ENCODE measurements at places on chromosomes 13 and 19.
A peak's percentile ranks its signal among the peaks of the same experiment; 100 is the strongest.

DNA sequence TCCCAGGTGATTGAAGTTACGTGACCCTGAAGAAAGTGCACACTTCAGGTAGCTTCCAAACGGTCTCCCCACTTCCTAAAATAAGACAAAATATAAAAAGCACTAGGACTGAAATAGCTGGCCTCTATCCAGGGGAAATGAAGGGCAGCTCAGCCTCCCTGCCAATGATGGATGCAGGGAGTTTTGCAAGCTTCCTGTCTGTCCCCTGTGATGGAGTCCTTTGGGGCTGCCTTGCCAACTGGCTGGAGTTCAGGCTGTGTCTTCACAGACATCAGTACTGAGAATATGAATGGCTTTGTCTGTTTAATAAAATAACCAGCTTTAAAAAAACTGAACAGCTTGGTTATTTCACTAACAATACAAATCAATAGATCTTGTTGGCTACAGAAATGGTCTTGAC, 101.4 kb upstream of the GPR12 start:
- no peak for DNase-seq

DNA sequence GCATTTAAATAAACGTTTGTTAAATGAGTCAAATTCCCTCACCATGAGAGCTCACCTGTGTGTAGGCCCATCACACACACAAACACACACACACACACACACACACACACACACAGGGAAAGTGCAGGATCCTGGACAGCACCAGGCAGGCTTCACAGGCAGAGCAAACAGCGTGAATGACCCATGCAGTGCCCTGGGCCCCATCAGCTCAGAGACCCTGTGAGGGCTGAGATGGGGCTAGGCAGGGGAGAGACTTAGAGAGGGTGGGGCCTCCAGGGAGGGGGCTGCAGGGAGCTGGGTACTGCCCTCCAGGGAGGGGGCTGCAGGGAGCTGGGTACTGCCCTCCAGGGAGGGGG, 8.5 kb upstream of the CEACAM5 start:
- DNase-seq = no peak

DNA sequence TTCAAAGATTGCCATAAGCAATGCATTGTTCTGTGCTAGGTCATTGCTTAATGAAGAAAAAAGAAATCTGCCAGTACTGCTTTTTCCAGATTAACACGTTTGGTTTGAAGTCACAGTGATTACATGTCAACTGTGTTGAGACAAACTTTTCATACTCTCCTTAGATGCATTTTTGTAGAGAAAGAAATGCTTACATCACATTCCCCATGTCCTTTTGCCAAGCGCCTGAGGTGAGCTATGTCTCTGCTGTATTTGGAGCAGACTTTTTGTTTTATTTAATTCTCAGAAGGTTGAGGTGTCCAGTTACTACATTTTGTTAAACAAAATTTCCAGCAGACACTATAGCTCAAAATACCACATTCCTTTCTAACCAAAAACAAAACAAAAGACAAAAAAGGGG, 16.2 kb downstream of the LACC1 start:
- DNase-seq = no peak

DNA sequence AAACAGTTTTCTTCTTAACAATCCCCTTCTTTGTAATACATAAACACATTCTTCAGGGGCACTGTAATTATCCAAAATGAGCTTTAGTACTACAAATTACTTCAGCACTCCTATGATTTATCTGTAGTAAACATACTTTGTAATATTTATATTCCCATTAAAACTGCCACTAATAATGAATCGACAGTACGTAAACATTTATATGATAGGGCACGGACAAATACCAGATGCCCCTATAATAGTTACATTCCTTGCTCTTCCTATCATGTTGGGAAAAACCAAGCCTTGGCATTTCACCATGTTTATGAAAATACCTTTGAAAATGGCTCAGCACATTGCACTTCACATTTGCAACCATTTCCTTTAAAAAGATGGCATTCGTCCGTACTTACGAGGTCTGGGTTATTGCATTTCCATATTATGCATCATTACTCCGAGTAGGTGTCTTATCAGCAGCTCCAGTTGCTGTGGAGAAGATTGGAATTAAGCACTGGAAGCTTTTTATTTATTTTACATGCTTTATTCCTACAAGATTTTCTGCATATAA, 1043.4 kb downstream of the DIAPH3 start:
- DNase-seq = no peak

- no peak for DNase-seq
Observed at GRCh38 chr13:84049443-84050219, 167.4 kb upstream of the SLITRK1 start.

DNA sequence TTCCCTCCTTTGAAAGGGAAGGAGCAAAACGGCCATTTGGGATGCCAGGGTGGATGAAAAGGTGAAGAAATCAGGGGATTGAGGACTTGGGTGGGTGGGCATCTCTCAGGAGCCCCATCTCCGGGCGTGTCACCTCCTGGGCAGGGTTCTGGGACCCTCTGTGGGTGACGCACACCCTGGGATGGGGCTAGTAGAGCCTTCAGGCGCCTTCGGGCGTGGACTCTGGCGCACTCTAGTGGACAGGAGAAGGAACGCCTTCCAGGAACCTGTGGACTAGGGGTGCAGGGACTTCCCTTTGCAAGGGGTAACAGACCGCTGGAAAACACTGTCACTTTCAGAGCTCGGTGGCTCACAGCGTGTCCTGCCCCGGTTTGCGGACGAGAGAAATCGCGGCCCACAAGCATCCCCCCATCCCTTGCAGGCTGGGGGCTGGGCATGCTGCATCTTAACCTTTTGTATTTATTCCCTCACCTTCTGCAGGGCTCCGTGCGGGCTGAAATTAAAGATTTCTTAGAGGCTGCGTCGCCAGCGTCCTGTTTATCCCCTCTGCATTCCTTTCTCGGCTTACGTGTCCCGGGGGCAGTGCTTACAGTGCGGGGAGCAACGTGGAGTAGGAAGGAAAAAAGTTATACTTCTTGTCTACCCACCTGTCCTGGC, 15.2 kb upstream of the S1PR4 start:
- DNase-seq = peak; percentile 68

GRCh38 chr19:35885225-35885738, 15.1 kb downstream of the NFKBID start:
- DNase-seq = no peak

GRCh38 chr19:18815673-18816072, 16.1 kb upstream of the UPF1 start:
- no peak for DNase-seq

- no peak for DNase-seq
Observed at GRCh38 chr19:5642204-5642603, 19.3 kb downstream of the SAFB start.

DNA sequence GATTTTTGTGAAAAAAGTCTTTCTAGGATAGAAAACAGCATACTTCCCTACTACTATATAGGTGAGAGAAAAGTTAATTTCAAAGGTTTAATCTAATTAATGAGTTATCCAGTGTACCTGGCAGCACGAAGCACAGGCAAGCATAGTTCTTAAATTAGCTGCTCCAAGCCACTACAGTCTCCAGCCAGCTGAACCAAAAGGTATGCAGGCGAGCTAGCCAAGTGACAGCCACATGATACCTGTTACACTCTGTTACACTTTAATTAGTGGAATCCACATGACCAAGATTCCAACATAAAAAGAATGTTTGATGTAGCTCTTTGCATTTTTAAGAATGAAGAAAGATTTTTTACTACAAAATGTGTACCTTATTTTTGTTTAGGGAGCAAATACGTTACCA, 15.5 kb downstream of the SLC25A30 start:
- no peak for DNase-seq

DNA sequence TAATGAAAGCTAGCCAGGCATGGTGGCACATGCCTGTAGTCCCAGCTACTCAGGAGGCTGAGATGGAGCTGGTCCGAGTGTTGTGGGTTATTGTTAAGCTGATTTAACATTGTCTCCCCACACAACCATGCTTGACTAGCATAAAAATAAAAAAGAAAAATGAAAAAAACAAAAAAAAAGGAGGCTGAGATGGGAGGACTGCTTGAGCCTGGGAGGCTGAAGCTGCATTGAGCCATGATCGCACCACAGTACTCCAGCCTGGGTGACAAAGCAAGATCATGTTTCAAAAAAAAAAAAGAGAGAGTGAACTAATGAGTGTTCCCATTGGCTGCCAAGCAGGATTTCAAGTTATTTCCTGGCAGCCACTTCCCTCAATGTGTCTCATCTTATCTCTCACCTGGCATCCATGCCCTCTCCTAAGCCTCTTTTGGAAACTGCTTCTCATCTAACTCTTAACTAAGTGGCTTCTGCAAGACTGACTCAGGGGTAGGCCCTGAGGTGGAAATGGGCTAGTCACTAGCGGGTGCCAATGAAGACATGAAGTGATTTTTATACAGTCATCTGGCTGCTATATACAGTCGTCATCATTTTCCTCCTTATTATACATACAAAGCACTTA, 4.9 kb downstream of the THAP8 start:
- DNase-seq = no peak

DNA sequence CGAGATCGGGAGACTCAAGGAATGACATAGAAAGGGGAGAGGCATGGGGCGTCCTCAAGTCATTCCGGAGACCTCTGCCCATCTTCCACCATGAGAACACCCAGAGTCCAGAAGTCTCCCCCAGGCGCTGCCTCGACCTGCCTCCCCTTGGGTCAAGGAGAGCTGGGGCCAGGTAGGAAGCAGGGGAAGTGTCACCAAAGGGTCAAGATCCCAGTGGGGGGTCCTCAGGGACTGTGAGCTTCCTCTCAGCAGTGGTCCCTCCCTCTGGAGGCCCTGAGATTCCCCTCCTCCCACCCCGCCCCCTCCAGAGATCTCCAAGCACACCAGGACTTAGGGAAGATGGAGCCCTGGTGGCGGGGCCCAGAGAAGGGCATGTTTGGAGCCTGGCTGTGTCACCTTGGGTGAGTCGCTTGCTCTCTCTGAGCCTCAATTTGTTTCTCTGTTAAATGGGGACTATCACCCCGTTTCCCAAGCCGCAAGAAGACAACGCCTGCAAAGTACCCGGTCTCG, 919 bp downstream of the DACT3 start:
- DNase-seq = no peak

- DNase-seq = no peak
Observed at GRCh38 chr13:46571909-46572595, 19.1 kb downstream of the LRCH1 start.

DNA sequence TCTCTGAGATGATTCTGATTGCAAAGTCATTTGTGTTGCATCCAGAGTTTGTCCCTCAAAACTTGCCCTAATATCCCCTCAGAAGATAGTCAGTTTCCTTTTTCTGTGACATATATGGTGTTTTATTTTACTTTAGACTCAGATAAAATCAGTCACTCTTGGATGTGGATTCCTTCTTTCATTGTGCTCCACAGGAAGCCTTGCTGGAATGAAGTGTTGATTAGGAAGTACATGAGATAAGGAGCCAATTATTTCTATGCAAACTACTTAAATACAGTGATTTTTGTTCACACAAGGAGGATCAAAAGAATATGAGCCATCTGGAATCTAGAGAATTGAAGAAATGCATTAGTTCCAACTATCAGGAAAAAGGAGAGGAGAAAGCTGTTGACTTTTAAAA, 107.6 kb upstream of the RXFP2 start:
- no peak for DNase-seq

GRCh38 chr13:110945928-110946570, 31.2 kb upstream of the ANKRD10 start:
- no peak for DNase-seq

DNA sequence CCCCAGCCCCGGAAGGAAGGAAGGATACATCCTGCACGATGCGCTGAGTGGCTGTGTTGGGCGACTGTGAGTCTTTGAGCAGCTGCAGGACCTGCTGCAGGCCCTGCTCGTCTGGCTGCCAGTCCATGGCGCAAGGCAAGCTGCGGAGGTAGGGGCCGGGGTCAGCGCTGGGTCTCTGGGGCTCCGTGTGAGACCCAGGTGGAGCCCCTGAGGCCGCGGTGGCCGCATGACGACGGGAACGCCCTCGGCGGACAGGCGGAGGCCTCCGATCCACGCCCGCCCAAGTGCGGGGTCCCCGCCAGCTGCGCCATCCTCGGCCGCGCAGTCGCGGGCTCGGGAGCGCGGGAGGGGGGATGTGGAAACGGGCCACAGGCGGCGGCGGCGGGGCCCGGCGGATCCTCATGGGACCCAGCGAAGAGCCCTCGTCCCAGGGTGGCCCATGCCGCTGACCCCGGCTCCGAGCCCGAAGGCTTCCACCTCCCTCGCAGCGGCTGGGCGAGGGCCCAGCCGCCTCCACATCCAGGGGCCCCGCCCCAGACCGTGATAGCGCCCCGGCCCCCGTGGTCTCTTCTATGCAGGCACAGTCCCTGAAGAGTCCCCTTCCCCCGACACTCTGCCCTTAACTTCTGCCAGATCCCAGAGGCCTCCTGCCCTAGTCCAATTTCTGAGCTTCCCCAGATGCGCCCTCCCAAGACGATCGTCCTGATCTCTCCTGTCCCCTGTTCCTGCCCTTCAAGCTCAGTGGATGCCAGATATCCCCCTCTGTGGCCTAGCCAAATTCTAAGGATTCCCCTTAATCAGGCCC, 2.7 kb downstream of the TNPO2 start:
- no peak for DNase-seq

DNA sequence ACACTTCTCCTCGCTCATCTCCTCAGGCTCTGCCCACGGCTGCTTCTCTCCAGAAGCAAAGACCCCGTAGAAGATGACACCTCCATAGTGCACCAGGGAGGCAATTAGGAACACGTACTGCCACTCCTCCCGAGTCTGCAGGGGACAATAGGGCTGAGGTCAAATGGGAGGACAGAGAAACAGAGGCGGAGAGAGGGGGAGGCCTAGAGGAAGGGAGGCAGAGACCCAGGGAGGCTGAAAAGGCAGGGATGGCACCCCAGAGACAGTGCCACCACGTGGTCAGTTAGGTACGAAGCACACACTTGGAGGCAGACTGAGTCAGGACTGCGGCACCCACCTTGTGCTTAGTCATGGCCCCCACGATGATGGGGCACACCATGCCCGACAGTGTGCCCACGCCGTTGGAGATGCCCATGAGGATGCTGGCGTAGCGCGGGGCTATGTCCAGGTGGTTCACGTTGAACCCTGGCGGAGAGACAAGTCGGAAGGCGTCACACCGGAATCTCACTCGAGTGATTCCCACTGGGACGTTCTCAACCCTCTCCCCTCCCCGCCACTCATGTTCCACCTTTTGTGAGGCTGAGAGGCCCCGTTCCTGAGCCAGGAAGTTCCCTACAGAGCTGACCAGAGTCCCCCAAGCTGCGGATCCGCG, 5.6 kb downstream of the GFY start:
- DNase-seq = peak; percentile 34

All from stimulated activated CD4-positive, alpha-beta T cell treated with anti-CD3 and anti-CD28 coated beads, Interleukin-4, amount 100 ng/mL, for 1 hour (primary cell).